Activated naive CD4-positive, alpha-beta T cell treated with anti-CD3 and anti-CD28 coated beads for 36 hours (primary cell): ENCODE measurements at places on chromosomes 16 and 17. TPM values are rescaled to one million over a fixed set of nuclear protein-coding genes. Genes with fewer than 3 reads are reported as not detected.

Gene WNT9B
- not detected for total RNA-seq

Gene HLF
- total RNA-seq = 0.86 TPM

Gene CCDC200
- total RNA-seq = not detected

Gene PRR29
- total RNA-seq = 0.44 TPM

Gene MGAT5B
- 0.19 TPM for total RNA-seq

Gene C16orf89
- not detected for total RNA-seq

Gene KRTAP3-1
- not detected for total RNA-seq

Gene MIF4GD
- total RNA-seq = 45.3 TPM

Gene CDH8
- total RNA-seq = not detected

Gene NEUROD2
- not detected for total RNA-seq

Gene NGFR
- 0.12 TPM for total RNA-seq

Gene CLEC18A
- total RNA-seq = 0.17 TPM

Gene ALOXE3
- not detected for total RNA-seq

Gene SEPTIN12
- not detected for total RNA-seq

Gene IKZF3
- 34.2 TPM for total RNA-seq

Gene CNTNAP4
- total RNA-seq = not detected

Gene OR2C1
- not detected for total RNA-seq

Gene CAVIN1
- total RNA-seq = 0.64 TPM

Gene SOCS3
- total RNA-seq = 281 TPM

Gene CBLN1
- total RNA-seq = not detected

Gene TMEM100
- not detected for total RNA-seq

Gene ABCC1
- total RNA-seq = 41.0 TPM

Gene PLCD3
- total RNA-seq = 2.4 TPM

Gene AOC3
- 2.6 TPM for total RNA-seq

Gene KRTAP2-2
- total RNA-seq = not detected

Gene NPIPA2
- 3.6 TPM for total RNA-seq

Gene MYL11
- total RNA-seq = 0.67 TPM
